ENCODE measurements at places on chromosomes 12 and 14.

- DNase-seq: no peak
These were observed 1.3 kb downstream of the MARS1 start for GRCh38 chr12:57489157-57489641.

GRCh38 chr12:111411185-111411764 lies 5.6 kb downstream of the SH2B3 start:
- DNase-seq: no peak

DNA sequence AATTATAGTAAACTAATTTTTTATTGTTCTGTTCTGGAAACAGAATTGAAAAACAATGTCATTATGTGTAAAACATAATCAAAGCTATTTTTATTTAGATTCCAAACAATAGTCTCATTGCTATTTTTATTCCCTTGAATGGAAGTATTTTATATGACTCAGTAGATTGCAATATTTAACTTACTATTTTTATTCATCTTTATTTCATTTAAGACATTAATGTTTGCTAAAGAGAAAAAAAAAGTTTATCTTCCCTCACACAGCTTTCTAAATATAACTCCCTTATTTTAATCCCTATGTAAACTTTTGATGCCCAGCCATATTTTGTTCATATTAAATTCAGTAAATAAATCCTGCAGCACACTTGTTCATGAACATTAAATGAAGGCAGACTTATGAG lies 622.4 kb downstream of the SLC6A15 start:
- DNase-seq: no peak

- DNase-seq: no peak
These were observed at the start of gene EXOC3L4 for GRCh38 chr14:103094406-103095209. EXOC3L4 (plus strand) TSS chr14:103094725; CDS start chr14:103100220, 5,495 bp downstream.

DNA sequence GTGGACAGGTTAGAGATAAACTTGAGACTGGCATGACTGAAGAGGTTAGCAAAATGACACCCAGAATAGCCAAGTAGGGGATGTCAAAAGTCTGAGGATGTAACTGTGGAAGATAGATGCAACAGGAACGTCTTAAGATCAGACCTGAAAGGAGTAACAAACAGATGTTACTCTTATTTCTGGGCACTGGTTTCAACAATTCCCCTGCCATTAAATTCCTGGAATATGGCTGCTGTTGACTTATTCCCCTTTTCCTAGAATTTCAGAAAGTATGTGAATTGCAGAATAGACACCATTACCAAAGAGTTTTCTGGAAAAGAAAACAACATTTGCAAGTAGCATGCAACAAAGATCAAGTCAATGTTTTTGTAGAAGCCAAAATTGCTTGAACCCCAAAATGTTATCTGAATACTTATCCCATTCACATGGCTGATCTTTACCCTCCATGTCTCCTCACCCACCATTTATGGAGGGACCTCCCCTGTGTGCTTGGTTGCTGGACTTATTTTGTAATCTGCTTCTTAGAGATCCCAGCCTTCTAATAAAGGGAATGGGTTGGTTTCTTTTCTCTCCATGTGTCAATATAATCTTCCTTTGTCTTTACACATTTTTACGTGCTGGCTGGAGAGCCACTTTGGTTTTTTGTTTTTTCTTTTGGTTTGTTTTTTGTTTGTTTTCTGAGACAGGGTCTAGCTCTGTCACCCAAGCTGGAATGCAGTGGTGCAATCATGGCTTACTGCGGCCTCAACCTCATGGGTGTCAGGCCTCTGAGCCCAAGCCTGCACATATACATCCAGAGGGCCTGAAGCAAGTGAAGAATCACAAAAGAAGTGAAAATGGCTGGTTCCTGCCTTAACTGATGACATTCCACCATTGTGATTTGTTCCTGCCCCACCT lies 57.0 kb downstream of the BBS10 start:
- no peak for DNase-seq

GRCh38 chr14:27958757-27959156 lies 807.8 kb upstream of the FOXG1 start:
- no peak for DNase-seq

DNA sequence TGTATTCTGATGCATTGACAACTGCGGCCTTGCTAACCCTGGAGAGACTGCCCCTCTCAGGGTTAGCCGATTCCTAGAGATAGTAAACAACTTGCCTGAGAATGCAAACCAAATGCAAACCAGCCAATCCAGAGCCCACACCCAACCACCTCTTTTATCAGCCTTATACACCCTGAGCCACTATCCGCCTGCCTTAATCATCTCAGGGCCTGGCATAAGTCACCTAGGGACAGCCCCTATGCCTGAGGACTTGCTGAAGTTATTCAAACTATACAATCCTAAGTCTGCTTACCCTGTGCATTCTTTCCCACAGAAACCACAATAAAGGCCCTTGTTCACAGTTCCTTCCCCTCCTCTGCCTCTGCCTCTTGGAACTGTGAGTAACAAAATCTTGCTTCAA lies 177.2 kb downstream of the KCNA5 start:
- no peak for DNase-seq
